ENCODE measurements at places on chromosomes 3 and 15.

GRCh38 chr3:73351423-73352071, 273.2 kb downstream of the PDZRN3 start:
- peak; percentile 75 for DNase-seq

DNA sequence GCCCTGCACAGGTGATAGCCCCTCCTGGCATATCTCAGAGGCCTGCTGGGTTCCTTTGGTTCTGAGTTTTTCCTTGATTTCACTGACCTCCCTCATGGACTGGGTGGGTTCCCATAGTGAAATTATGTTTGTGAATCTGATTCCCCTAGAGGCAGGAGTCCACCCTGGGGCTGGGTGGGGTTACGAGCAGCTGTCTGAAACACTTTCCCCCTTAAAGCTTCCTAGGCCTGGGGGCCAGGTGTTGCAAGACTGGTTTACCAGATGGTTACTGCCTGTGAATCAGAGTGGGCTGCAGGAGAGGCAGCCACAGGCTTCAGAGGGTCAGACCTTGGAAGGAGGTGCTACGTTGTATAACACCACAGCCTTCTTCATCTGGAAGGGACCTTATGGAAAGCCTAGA, 34.3 kb downstream of the IL20RB start:
- no peak for DNase-seq

DNA sequence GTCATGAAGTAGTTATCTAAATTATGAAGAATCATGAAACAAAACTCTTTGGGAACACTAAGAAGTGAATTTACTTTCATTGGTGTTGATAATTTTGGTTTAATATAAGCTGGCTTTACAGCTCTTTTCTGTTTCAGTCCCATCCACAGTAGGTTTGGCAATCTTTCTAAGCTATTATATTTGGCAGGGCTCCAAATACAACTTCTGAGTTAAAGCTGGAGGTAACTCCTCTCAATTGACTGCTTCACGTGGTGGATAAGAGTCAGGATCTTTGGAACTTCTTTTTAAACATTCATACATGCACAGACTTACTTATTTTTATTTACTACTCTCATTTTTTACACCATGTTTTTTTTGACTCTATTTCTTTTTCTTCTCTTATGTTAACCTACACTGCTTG, 106.5 kb upstream of the EPHA3 start:
- no peak for DNase-seq

- peak; percentile 69 for DNase-seq
Measured at GRCh38 chr3:187698499-187699399, 3.6 kb downstream of the RTP2 start.

GRCh38 chr3:120049881-120050539, 44.2 kb downstream of the GSK3B start:
- no peak for DNase-seq

DNA sequence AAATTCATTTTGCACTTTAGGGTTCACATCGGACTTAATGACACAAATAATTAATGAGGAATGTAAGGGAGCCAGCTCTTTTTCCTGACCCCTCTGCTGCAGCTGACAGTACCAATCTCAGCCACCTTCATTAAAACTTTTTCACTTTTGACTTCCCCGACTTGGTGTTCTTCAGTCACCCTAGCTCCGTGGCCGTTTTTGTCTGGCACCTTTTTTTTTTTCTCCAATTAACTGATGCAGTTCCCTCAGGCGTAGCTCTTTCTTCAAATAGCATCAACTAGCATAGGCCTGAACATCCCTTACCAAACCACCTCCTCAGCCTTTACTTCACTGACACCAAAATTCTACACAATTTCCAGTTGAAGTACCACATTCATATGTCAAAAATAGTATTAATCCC, 350.8 kb downstream of the GRM7 start:
- no peak for DNase-seq

DNA sequence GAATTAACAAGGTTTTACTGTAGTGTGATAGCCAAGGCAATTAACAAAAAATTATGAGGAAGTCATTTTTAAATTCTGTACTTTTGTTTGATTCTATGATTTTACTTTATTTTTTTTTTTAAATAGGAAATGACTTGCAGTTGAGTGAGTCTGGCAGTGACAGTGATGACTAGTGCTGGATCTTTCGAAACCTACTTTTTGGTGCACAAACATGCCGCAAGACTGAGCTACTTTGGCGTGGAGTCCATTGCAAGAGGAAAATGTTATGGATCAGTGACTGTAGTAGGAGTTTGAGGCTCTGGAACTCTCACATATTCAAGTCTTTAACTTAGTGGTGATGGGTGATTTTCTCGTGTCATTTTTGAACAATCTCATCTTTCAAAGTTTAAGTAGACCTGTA, 11.6 kb downstream of the EAF1 start:
- DNase-seq = no peak

- DNase-seq = no peak
Measured at GRCh38 chr3:53768478-53769459, 77.5 kb downstream of the CHDH start.

- no peak for DNase-seq
Measured at GRCh38 chr3:197085137-197085536, 55.5 kb upstream of the MELTF start.

GRCh38 chr3:113721636-113722035, 24.4 kb downstream of the NAA50 start:
- DNase-seq = no peak

GRCh38 chr3:111072031-111072921, 660 bp downstream of the NECTIN3 start:
- DNase-seq = no peak

DNA sequence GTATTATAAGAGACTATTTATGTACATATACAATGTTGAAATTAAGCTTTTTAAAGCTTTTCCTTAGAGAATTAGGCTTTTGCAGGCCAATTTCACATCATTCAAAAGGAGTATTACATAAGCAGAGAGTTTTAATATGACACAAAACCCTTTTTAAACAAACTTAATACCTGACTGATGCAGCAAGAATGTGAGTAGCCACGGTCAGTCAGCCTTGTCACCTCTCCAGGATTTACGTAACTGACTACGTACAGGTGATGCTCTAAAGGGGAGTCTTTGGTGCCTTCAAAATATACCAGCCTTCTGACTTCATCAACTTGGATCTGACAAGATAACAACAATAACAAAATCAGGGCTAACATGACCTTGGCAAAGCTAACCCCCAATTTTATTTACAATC, 44.2 kb upstream of the IGDCC4 start:
- no peak for DNase-seq

GRCh38 chr3:129622933-129623332, 16.5 kb upstream of the PLXND1 start:
- no peak for DNase-seq

- DNase-seq = no peak
Measured at GRCh38 chr3:10351013-10351735, 30.3 kb upstream of the SEC13 start.

DNA sequence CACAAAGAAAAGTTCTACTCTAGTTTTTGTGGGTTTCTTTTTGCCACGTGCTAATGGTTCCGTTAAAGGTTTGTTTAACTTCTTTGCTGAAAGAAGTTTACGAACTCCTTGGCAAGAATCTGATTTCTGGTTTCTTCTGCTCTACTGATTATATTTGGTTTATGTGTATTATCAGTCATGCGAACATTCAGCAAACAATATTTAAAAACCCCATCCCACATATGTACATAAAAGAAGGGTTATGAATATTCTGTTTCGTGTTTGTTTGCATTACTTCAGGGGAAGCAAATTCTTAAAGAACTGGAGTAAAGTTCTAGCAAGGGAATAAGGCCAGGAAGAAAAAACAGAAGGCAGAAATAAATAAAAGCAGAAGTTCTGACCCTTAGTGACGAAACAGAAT, 9.8 kb downstream of the LARS2 start:
- DNase-seq = no peak

- no peak for DNase-seq
Measured at GRCh38 chr15:67550522-67550921, 8.0 kb downstream of the MAP2K5 start.

DNA sequence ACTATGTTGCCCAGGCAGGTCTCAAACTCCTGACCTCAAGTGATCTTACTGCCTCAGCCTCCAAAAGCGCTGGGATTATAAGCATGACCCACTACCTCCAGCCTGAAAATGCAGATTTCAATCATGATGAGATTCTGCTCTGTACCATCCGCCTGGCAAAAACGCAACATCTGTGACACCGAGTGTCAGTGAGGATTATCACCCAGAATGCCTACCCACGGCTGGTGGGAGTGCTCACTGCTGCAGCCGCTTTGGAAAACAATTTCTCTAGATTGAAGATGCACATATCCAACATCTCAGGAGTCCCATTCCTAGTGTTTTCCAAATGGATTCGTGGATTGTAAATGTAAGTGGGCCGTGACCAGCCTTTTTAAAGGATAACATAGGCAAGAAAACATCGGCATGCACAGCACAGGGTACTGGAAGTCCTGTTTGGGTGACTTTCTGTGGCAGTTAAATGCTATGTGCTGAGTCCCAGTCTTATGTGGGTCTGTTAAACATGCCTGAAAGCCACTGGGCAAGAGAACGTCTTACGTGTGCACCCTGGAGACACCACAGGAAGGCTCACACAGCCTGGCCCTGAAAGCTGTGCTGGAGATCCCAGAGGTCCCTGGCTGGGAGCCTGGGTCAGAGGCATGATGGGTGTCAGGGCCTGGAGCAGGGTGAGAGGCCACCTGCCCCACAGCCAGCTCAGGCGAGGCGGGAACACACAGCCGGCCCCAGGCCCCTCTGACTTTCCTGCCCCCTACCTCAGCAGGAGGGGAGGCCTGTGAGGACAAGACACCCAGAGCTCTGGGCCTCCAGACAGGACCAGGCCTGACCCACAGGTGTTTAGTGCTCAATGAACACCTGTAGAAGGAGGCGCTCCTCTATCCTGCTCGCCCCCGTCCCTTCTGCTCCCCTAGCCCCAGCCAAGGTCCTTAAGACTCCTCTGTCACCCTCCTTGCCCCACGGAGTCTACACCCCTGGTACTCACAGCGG, 918 bp downstream of the PRSS50 start:
- no peak for DNase-seq

DNA sequence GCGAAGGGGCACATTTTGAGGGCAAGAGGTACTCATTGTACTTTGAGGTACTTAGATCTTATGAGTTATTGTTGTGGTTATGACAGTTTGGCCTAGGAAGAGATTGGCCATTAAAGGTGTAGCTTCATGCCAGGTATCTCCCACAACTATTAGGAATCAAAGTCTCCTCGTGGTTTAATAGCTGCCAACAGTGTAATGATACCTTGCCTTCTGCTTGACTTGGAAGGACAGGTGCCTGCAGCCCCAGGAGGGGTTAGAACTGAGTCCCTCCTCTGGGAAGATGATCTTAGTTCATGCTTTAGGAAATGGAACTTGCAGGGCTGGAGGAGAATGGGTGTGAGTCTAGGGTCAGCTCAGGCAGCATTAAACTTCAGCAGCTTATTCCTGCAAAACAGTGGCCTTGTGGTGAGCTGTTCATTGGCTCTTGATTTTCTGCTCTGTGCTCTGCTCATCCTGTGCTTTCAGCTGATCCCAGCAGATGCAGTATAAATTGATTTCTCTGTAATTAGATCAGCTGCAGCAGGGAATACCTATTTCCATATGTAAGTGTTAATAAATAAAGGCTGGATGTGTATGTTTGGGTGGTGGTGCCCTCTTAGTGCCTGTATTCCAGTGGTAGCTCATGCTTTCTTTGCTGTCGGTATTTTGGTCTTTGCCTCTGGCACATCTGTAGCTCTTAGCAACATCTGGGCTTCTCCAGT, 40.5 kb downstream of the ZNF609 start:
- DNase-seq = no peak

DNA sequence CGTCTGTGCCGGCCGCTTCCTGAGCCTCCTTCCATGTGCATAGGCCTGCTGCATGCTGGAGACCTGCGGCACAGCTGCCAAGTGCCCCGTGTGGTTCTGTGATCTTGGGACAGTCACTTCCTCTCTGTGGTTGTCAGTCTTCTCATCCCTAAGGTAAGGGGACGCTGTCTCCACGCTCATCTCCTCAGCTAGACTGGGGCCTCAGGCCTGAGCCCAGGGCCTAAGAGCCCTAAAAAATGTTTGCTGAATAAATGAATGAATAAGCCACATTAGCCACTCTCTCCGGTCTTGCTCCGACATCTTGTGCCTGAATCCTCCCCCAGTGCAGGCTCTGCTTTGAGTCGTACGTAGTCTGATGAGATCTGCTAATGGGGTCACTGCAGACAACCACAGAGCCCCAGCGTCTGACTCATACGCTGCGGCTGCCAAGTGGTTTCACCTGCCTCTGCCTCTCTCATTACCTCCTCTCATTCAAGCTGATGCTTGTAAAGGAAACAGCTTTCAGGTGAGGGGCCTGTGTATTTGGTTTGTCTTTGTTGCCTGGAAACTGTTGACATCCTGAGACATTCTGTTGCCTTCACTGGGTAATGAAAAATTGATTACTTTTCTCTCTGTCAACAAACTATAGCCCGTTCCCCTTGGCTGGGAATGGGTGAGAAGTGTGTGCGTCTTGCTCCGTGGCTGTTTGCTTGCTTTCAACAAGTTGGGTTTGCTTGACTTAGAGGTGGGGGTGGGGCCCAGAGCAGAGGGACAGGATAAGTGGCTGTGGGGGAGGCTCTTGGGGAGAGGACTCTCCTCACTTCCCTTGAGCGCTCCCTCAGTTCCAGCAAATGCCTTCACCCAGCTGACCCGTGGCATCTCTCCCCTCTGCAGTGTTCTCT, 15.9 kb downstream of the RPLP1 start:
- DNase-seq = no peak

GRCh38 chr15:75577401-75578172, 1.5 kb downstream of the PTPN9 start:
- DNase-seq = no peak

DNA sequence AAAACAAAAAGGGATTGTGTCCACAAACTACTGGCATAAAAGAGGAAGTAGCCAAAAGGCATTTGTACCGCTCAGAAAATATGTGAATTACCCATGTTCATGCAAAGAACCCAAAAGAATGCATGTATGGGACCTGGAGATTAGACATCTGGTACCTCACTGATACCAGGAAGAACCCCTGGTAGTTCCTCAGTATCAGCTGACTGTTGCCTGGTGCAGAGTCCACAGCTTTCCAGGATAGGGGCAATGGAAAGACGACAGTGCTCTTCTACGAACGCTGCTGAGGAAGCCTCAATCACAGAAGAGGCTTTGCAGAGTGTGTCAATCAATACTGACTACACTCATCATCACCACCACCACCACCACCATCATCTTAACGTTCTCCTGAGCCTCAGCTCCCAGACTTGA, 63.3 kb downstream of the ATP8B4 start:
- DNase-seq = no peak

DNA sequence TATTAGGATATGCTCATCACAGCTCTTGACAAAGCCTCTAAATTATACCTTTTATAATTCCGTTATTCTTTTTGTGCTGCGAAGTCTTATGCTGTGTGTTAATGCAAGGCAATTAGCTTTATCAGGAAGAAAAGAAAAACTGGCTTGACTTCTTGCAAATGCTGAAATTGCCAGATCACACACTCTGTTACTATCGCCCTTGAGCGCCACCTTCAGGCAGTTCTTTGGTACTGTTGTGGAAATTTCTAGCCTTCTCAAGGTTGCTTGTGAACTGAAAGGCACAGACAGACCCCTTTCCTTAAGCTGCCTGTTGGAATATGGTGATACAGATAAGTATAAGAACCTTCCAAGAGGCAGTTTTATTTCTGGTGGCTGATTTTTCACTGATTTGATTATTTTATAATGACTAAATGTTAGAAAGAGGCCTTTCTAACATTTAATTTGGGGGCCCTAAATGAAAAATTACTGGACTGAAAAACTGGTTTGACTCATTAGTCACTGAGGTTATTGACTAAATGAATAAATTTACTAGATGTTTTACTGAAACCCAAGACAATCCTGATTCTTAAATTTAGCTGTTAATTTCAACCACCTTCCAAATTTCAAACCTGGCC, 126.2 kb upstream of the RASGRP1 start:
- DNase-seq = peak; percentile 66

GRCh38 chr15:50562735-50563640, 16.5 kb upstream of the USP50 start:
- DNase-seq = no peak
